T-cell (primary cell): ENCODE measurements at places on chromosomes 16 and 17.

DNA sequence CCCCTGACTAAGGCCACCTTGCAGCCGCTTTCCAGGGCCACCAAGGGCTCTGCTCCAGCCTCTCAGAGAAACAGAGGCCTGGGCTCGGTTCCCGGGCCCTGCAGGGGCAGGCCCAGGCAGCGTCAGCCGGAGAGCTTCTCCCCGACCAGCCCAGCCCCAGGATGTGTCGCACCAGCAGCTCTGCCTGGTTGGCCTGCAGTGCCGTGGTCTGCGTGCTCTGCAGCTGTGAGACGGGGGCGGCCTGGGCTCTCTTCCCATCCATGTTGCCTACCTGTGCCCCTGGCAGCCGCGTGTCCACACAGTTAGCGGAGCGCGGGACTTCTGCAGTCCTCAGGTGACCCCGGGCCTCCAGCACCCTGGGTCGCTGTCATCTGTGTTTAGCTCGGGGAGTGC is 4.8 kb downstream of the IGFALS start:
- no peak for DNase-seq
- no peak overlapping the region for H3K4me3 ChIP-seq
- H3K4me1 ChIP-seq = peaks cover 38% of the 10 kb centered on the region
- H3K27me3 ChIP-seq = no peaks in the 10 kb centered on the region

DNA sequence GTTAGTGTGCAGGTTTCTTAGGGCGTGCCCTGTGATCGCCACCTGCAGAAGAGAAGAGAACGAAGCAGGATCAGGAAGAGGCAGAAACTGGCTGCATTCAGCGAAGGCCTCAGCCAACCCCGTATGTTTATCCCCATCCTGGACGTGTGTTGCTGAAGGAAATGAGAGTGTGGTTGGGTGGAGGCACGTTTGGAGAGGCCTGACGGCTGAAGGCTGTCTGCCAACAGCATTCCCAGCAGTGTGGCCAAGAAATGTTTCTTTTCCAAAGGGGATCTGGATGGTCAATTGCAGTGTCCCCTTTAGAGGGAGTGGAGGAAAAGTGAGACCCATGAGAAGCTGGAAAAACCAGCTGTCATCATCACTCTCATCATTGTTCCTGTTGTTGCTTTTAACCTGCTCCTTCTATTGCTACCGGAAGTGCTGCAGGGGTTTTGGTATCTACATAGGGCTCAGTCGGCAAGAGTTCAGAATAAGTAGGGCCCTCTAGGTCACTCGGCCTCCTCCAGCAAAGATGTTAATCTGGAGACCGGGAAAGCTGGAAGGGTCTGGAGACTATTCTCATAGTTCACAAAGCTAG is 46.5 kb upstream of the SLC47A1 start:
- H3K27me3 ChIP-seq = no peaks in the 10 kb centered on the region
- no peak for DNase-seq
- no peak overlapping the region for H3K4me3 ChIP-seq
- no peaks in the 10 kb centered on the region for H3K4me1 ChIP-seq
- H3K27ac ChIP-seq = no peak overlapping the region

- H3K27ac ChIP-seq = no peak overlapping the region
- peaks cover 20% of the 10 kb centered on the region for H3K4me1 ChIP-seq
- DNase-seq = no peak
- no peaks in the 10 kb centered on the region for H3K36me3 ChIP-seq
Measured at GRCh38 chr16:2482708-2483534, 8.0 kb downstream of the TBC1D24 start.

- no peak overlapping the region for H3K27ac ChIP-seq
- H3K4me1 ChIP-seq = no peaks in the 10 kb centered on the region
- DNase-seq = no peak
- H3K27me3 ChIP-seq = no peaks in the 10 kb centered on the region
Measured at GRCh38 chr16:85075236-85075924, 36.9 kb downstream of the CIBAR2 start.

- H3K4me1 ChIP-seq = no peaks in the 10 kb centered on the region
Measured at GRCh38 chr17:1939981-1940809, 84.9 kb downstream of the RTN4RL1 start.

GRCh38 chr16:73956587-73957494 is 339.8 kb upstream of the PSMD7 start:
- no peaks in the 10 kb centered on the region for H3K36me3 ChIP-seq
- H3K4me3 ChIP-seq = no peak overlapping the region
- no peak overlapping the region for H3K27ac ChIP-seq
- no peaks in the 10 kb centered on the region for H3K4me1 ChIP-seq
- H3K27me3 ChIP-seq = no peaks in the 10 kb centered on the region

- no peaks in the 10 kb centered on the region for H3K36me3 ChIP-seq
- no peak overlapping the region for H3K4me3 ChIP-seq
- no peak overlapping the region for H3K27ac ChIP-seq
- H3K27me3 ChIP-seq = no peaks in the 10 kb centered on the region
- peaks cover 60% of the 10 kb centered on the region for H3K4me1 ChIP-seq
Measured at GRCh38 chr16:692356-693108, 2.3 kb upstream of the WDR24 start.

DNA sequence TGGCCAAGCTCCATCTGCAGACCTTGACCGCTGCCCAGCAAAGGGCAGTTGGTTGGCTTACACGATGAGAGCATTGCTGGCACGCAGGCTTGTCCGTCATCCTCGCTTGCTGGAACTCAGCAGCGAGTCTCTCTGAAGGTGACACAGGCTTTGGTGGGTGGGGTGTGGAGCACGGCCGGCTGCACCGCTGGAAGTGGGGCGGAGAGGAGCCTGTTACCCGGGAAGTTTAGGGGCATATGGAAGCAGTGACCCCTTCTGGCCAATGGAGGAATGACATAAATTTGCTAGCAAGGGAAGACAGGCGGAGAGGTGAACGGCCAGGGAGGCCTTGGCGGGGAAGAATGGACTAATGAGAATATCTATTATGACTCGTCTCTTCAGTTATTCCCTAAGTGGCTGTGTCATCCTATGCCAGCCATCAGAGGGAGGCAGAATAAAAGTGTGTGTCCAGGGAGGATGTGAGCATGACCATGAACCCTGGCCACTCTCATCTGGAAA is 65.9 kb upstream of the SDK2 start:
- no peaks in the 10 kb centered on the region for H3K36me3 ChIP-seq
- peaks cover 17% of the 10 kb centered on the region for H3K4me1 ChIP-seq
- H3K27ac ChIP-seq = no peak overlapping the region
- no peaks in the 10 kb centered on the region for H3K27me3 ChIP-seq
- no peak overlapping the region for H3K4me3 ChIP-seq
- peak; percentile 32 for DNase-seq

DNA sequence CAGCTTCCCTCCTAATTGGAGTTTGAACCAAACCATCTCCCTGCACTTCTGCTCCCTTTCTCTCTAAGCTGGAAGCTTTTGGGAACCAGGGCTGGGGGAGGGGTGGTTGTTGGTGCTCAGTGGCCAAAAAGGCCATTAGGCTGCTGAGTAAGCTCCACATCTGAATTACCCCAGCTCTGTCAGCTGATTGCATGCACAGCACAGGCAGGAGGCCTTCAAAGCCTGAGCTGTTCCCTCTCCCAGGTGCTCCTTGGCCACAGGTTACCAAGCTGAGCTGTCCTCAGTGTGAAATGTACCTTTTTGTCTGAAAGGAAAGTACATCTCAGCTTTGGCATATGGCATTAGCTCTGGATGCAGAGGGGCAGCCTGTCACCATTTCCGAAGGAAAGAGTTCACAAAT is 6.2 kb upstream of the TBKBP1 start:
- H3K4me3 ChIP-seq = no peak overlapping the region
- no peak overlapping the region for H3K27ac ChIP-seq
- peaks cover 8% of the 10 kb centered on the region for H3K4me1 ChIP-seq
- no peaks in the 10 kb centered on the region for H3K27me3 ChIP-seq
- no peak for DNase-seq

GRCh38 chr16:72910381-72910780 is 137.5 kb downstream of the ZFHX3 start:
- H3K4me3 ChIP-seq = no peak overlapping the region
- no peak for DNase-seq
- no peaks in the 10 kb centered on the region for H3K27me3 ChIP-seq
- H3K4me1 ChIP-seq = no peaks in the 10 kb centered on the region
- no peak overlapping the region for H3K27ac ChIP-seq

GRCh38 chr16:4426722-4427372 is 1.2 kb downstream of the DNAJA3 start:
- no peak for DNase-seq
- H3K36me3 ChIP-seq = peaks cover 5% of the 10 kb centered on the region
- peak overlapping the region; percentile 97 for H3K27ac ChIP-seq

DNA sequence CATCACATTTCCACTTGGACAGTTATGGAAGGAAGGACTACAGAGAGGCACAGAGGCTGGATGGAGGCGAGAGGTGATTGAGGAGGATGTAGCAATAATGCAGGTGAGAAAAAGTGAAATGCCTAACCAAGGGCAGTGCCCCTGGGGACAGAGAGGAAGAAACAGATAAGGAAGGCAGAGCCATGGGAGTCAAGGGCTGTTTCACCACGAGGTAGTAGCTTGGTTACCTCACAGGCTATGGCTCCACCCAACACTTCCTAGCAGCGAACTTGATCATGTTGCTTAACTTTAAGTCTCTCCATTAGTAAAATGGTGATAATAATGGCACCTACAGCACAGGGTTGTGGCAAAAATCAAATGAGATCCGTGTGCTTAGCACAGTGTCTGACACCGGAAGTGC is 83.9 kb downstream of the YPEL2 start:
- H3K27ac ChIP-seq = no peak overlapping the region
- no peaks in the 10 kb centered on the region for H3K36me3 ChIP-seq
- DNase-seq = no peak

DNA sequence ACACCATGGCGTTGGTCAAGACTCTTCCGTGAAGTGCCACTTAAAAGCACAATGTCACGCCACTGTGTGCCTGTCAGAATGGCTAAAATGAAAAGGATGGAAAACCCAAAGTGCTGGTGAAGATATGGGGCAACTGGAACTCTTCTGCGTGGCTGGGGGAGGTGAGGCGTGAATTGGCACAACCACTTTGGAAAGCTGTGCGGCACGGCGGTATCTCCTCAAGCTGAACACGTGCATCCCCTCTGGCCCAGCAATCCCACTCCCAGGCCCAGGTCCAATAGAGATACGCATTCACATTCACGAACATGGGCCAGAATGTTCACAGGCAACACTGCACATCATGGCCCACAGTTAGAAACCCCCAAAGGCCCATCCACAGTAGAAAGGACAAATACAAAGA is 8.9 kb downstream of the DUSP3 start:
- H3K27me3 ChIP-seq = no peaks in the 10 kb centered on the region
- no peak overlapping the region for H3K4me3 ChIP-seq
- no peaks in the 10 kb centered on the region for H3K4me1 ChIP-seq
- H3K36me3 ChIP-seq = peaks cover 25% of the 10 kb centered on the region
- no peak overlapping the region for H3K27ac ChIP-seq

DNA sequence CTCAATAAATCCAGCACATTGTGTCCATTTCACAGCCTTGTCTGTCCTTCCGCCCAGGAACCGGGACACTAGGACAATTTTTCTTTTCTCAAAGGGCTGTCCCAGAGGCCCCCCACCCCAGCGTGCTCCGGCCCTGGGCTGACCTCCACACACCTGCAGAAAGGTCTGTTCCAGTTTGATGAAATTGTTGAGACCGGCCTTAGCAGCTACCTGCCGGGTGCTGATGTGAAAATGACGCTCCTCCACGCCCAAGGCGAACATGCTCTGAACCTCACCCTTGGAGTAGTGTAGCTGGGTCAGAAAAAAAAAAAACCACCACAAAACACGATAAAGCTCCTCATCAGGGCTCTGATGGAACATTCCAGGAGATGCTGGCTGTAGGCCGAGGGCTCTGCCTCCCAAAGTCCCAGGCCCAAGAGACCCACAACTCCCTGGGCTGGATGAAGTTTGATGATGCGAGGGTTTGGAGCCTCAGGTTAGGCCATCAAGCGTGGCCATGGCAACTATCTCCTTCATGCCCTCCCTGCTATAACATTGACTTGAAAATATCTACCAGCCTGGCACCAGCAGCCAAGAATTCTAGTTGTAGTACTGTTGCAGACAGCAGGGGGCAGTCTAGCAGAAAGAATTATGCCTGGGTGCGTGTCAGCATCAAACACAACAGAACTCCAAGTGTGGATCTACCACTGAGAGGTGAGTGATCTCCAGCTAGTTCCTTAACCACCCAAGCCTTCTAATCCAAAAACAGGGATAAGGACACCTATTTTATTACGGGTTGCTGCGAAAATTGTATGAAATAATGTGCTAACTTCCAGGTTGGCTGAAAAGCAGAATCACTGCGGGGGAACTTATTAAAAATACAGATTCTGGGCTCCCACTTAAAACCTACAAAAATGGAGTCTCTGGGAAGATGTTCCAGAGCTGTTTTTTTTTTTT is 62.1 kb downstream of the RMI2 start:
- DNase-seq = peak; percentile 57
- H3K36me3 ChIP-seq = no peaks in the 10 kb centered on the region
- H3K27ac ChIP-seq = no peak overlapping the region
- H3K4me3 ChIP-seq = no peak overlapping the region

DNA sequence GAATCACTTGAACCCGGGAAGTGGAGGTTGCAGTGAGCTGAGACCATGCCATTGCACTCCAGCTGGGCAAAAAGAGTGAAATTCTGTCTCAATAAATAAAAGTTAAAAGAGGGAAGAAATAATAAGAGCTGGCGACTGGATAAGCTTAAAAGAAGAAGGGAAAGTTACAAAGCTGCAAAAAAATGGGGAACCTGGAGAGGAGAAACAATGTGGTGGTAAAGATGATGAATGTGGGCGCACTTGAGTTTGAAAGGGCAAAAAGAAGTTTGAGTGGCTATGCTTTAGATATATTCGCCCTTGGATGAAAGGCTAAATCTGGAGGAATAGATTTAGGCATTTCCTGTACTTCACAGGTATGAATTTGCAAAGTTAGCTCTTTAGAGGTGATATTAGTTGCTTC is 53.0 kb upstream of the YPEL2 start:
- H3K4me3 ChIP-seq = no peak overlapping the region
- H3K27ac ChIP-seq = no peak overlapping the region
- no peak for DNase-seq
- no peaks in the 10 kb centered on the region for H3K4me1 ChIP-seq
- H3K27me3 ChIP-seq = no peaks in the 10 kb centered on the region

DNA sequence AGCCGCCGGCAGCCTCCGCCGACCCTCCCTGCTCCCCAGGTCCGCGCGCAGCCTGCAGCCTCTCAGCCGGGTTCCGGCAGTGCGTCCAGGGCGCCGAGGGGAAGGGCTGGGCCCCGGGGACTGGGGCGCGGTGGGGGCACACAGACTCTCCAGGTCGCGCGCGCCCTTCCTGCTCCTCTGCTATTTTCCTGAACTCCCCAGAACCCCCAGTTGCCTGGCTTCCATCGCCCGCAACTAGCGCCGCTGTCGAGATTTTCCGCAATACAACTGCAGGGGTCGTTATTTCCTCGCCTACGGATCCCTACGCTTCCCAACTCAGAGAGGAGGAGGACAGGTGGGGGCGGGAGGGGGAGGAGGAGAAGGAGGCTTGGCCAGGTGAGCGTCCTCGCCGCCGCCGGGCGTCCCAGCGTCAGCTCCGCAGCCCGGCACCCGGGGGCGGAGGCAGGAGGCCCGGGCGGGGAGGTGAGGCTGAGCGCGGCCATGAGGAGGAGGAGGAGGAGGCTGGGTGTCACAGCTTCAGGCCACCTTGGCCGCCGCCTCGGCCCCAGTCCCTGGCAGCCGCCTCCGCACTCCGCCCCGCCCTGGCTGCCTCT is at the start of gene CA10:
Gene CA10 (minus strand): TSS at position 265 of the 593 bp plus-strand sequence.
- peaks cover 40% of the 10 kb centered on the region for H3K27me3 ChIP-seq
- H3K4me3 ChIP-seq = no peak within 1 kb of the TSS
- no peak for DNase-seq
- no peak within 1 kb of the TSS for H3K27ac ChIP-seq
